ENCODE measurements at places on chromosomes 5 and 9.

- no peak for DNase-seq
These were observed 3.2 kb upstream of the ADRA1B start for GRCh38 chr5:159913048-159913447.

- DNase-seq: no peak
These were observed 14.3 kb upstream of the FREM1 start for GRCh38 chr9:14924230-14925219.

GRCh38 chr5:56291661-56292374, 58.7 kb upstream of the ANKRD55 start:
- DNase-seq: no peak

DNA sequence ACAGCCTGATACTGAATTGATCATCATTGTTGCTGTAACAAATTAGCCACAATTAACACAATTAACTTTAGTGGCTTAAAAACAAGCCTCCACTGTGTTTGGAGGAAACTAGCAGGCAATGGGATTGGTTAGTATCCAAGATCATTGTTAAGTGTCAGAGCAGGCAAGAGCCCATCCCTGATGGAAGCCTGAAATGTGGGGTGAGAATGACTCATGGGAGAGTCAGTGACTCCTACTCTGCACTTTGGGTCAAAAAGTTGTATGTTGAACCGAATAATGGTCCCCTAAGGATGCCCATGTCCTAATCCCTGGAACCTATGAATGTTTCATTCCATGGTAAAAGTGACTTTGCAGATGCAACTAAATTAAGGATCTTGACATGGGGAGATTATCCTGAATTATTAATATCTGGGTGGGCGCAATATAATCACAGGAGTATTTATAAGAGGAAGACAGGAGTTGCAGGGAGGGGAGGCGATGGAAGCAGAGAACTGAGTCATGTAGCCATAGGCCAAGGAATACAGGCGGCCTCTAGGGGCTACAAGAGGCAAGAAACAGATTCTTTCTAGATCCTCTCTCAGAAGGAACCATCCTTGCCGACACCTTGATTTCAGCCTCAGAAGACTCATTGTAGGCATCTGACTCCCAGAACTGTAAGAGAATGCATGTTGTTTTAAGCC, 28.8 kb downstream of the ALG2 start:
- DNase-seq: no peak

- DNase-seq: no peak
These were observed 213.3 kb downstream of the PCSK1 start for GRCh38 chr5:96219580-96220281.

- no peak for DNase-seq
These were observed 88.3 kb downstream of the GIN1 start for GRCh38 chr5:103031607-103032006.

GRCh38 chr5:137036640-137037039, 462.5 kb downstream of the SPOCK1 start:
- DNase-seq: no peak

- DNase-seq: no peak
These were observed at the start of gene SH3PXD2B for GRCh38 chr5:172454358-172455086. Gene SH3PXD2B (minus strand): TSS chr5:172454525. CDS start chr5:172454352, 173 bp downstream.

DNA sequence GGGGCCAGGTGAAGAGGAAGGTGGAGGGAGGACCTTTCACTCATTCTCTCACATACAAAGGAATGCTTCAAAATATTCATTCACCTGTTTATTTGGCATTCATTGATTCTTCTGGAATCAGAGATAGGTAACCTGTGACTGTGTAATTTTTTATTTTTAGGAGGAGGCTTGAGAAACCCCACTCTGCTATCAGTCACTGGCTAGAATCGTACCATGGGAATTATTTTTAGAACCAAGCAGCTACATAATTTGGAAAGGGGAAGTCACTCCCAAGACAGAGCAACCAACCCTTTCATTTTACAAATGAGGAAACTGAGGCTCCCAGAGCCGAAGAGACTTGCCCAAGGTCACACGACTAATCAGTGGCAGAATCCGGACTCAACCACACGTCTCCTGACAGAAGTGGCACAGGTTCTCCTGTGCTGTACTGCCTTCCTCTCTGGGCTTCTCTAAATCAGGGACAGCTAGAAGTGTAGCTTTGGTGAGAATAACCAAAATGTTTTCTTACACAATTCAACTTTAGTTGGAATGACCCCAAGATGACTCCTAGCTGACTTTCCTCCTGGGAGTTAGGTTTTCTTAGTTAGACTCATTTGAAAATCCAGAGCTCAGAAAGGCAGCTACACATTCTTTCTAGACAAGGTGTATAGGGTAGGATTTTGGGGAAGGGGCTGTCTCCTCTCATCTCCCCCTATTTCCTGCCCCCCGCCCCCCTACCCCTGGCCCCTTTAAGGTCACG, 264.3 kb upstream of the PANK3 start:
- no peak for DNase-seq

DNA sequence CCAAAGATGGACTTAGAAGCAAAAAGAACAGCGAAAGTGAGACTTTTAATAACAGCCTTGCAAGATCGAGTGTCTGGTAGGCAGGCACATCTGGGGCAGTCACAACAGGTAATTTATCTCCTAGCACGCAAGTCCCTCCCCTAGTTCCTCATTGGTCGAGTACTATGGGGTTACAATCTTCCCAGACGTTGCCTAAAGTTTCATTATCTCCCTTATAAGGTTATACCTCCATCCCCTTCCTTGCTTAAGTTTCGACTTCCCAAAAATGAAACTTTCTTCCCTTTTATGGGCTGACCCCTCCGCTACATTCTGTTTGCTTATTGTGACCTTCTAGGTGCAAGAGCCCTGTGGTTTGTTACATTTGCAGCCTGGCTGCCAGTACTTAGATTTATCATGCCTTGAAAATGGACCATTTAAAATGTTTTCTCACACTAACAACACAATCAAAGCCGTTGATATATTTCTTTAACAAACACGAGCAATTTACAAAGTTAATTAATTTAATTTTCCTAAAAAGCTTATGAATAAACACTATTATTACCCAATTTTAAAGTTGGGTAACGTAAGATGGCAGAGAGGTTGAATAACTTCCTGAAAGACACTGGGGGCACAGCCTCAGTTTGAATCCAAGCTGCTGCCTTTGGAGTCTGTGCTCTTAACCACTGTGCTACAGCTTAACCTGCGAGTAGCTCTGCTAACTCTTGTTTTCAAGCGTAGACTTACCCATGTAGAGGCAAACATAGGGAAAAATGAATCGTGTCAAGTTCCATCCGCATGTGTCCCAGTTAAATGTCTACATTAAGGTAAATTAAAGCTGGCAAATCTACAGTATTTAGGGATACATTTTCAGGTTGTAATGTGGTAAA, 91.7 kb downstream of the EDIL3 start:
- DNase-seq: no peak

- DNase-seq: no peak
These were observed 47.7 kb upstream of the FUBP3 start for GRCh38 chr9:130531670-130532069.

DNA sequence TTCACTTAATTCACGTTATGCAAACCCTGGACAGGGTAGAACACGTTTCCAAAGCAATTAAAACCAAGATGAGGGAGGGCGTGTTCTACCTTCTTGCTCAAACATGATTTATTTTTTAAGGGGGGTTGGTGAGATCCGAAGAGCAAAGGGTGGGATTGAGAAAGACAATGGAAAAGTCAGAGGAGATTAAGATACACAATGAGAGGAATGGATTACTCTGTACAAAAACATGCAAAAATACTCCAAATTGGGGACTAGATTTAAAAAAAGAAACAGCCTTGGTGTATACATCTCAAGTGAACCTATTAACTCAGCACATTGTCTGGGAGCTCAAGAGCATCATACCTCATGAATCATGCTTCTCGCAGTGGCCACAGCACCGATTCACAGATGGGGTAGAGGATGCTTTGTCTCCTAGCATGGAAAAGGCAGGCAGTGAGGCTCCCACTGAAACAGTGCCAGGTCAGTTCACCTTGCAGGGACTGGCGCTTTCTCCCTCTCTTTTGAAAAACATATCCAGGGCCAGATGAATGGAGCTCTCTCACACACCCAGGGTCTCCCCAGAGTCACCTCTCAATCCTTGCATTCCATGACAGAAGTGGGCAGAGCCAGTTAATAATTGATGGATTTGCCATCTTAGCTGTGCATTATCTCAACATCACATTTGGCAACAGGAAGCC, 459.7 kb downstream of the BNC2 start:
- no peak for DNase-seq
